Stomach (tissue), 19 donors: ENCODE measurements at places on chromosomes 5 and 9. TPM values are rescaled to one million over a fixed set of nuclear protein-coding genes. Genes with fewer than 3 reads are reported as not detected.

PTPRD gene
- 3.5 TPM for total RNA-seq

TSSK1B gene
- not detected for total RNA-seq

DNA sequence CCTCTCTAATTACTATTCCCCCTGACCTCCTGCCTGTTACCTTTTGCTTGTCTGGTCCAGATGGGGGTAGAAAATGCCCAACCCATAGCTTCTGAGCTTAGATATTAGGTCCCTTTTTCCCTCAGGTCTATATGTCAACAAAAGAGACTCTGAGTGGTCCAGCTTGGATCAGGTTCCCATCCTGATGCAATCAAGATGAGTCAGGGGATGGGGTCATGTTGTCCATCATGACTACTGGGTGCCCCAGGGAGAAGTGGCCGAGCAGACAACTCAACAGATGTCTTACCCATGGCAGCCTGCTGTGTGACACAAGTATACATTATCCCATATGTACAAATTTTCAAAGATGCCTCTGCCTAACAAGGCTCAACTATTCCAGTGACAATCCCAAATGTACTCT lies 9.1 kb upstream of the ANKH start:
- no peaks in the 10 kb centered on the region for H3K27me3 ChIP-seq
- no peak overlapping the region for H3K4me3 ChIP-seq
- no peaks in the 10 kb centered on the region for H3K4me1 ChIP-seq
- H3K27ac ChIP-seq: no peak overlapping the region
- no peak for DNase-seq

DMRTA1 gene
- 3.5 TPM for total RNA-seq

ADGRV1 gene
- 10.0 TPM for total RNA-seq

GRCh38 chr5:96067894-96068614 lies 106.4 kb upstream of the ELL2 start:
- no peaks in the 10 kb centered on the region for H3K27me3 ChIP-seq
- H3K4me3 ChIP-seq: no peak overlapping the region
- H3K36me3 ChIP-seq: no peaks in the 10 kb centered on the region
- H3K4me1 ChIP-seq: peaks cover 17% of the 10 kb centered on the region

- no peaks in the 10 kb centered on the region for H3K4me1 ChIP-seq
- DNase-seq: no peak
- H3K4me3 ChIP-seq: no peak overlapping the region
- H3K27me3 ChIP-seq: no peaks in the 10 kb centered on the region
- H3K27ac ChIP-seq: no peak overlapping the region
Observed at GRCh38 chr5:104635227-104635626, 1072.6 kb upstream of the NUDT12 start.

- H3K27me3 ChIP-seq: no peaks in the 10 kb centered on the region
- no peak overlapping the region for H3K27ac ChIP-seq
- H3K4me1 ChIP-seq: peaks cover 36% of the 10 kb centered on the region
- H3K36me3 ChIP-seq: no peaks in the 10 kb centered on the region
- no peak overlapping the region for H3K4me3 ChIP-seq
- DNase-seq: no peak
Observed at GRCh38 chr5:170312666-170313065, 15.1 kb upstream of the LCP2 start.

DNA sequence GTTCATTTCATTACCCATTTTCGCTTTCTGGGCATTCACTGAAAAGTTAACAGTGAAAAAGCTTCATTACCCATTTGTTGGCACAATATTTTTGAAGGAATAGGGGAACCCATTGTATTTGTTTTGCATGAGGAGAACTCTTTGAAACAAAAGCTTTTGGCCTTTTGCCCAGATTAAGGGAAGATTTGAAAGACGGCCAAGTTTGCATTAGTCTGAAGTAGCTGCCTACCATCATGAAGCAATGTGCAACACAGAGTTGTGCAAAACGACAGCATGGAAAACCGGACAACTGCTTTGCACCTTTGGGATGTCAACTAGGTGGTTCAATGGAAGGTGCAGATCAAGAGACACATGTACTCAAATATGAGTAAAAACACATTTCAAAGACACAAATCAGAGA lies 84.9 kb downstream of the TRPM3 start:
- DNase-seq: peak; percentile 38
- no peak overlapping the region for H3K4me3 ChIP-seq
- no peaks in the 10 kb centered on the region for H3K36me3 ChIP-seq
- no peak overlapping the region for H3K27ac ChIP-seq

TUSC1 gene
- 16.5 TPM for total RNA-seq

UBAP1 gene
- 35.8 TPM for total RNA-seq

DNA sequence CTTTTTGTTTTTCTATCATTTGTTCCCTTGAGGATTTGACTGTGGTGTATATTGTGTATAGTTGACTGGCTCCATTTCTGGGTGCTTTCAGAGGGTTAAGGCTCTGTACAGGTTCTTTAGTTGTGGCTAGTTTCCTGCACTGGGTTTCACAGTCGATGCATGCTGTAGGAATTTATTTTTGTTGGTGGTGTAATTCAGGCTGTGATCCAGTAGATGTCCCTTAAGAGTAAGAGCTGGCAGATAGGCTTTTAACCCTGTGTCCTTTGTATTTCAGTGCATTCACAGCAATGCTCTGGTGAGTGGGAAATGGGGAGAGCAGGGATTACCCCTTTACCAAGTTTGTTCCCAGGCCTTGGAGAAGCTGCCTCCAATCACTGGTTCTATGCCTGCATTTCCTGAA lies 112.9 kb downstream of the SPATA31D1 start:
- no peak overlapping the region for H3K27ac ChIP-seq
- H3K4me1 ChIP-seq: no peaks in the 10 kb centered on the region
- H3K4me3 ChIP-seq: no peak overlapping the region
- no peaks in the 10 kb centered on the region for H3K36me3 ChIP-seq

NUTM2F gene
- not detected for total RNA-seq

DNA sequence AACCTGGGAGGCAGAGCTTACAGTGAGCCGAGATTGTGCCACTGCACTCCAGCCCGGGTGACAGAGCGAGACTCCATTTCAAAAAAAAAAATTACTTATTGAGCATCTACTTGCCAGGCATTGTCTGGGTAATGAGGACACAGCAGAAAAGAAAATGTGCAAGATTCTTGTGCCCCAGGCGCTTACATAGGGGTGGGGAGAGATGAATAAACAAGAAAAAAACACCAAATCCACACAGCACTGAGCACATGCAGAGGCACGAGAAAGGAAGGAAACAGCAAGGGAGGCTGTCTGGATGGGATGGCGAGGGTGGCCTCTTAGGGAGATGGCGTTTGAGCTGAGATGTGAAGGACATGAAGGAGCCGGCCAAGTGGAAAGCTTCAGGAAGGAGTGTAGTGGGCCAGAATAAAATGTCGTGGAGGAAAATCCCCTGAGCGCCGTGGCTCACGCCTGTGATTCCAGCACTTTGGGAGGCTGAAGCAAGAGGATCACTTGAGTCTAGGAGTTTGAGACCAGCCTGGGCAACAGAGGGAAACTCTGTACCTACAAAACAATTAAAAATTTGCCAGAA lies 13.9 kb downstream of the DYNC2I2 start:
- DNase-seq: no peak
- H3K27me3 ChIP-seq: no peaks in the 10 kb centered on the region

WHRN gene
- total RNA-seq: 3.7 TPM

SLC36A2 gene
- total RNA-seq: not detected

GDA gene
- 7.5 TPM for total RNA-seq

MRPS2 gene
- total RNA-seq: 46.3 TPM

GRCh38 chr5:179616002-179616594 lies 7.4 kb downstream of the HNRNPH1 start:
- DNase-seq: no peak
- peaks cover 86% of the 10 kb centered on the region for H3K36me3 ChIP-seq
- H3K4me3 ChIP-seq: no peak overlapping the region
- H3K27ac ChIP-seq: peak overlapping the region; percentile 34
- no peaks in the 10 kb centered on the region for H3K27me3 ChIP-seq

PRR16 gene
- total RNA-seq: 10.3 TPM

- no peaks in the 10 kb centered on the region for H3K4me1 ChIP-seq
- no peak for DNase-seq
- no peak overlapping the region for H3K27ac ChIP-seq
- no peak overlapping the region for H3K4me3 ChIP-seq
- no peaks in the 10 kb centered on the region for H3K36me3 ChIP-seq
- no peaks in the 10 kb centered on the region for H3K27me3 ChIP-seq
Observed at GRCh38 chr5:31730139-31730538, 91.2 kb downstream of the PDZD2 start.

CARTPT gene
- total RNA-seq: 5.8 TPM

GRCh38 chr9:127448112-127448805 lies 2.9 kb downstream of the RPL12 start:
- DNase-seq: no peak
- H3K36me3 ChIP-seq: peaks cover 59% of the 10 kb centered on the region
- H3K27ac ChIP-seq: peak overlapping the region; percentile 97

DNA sequence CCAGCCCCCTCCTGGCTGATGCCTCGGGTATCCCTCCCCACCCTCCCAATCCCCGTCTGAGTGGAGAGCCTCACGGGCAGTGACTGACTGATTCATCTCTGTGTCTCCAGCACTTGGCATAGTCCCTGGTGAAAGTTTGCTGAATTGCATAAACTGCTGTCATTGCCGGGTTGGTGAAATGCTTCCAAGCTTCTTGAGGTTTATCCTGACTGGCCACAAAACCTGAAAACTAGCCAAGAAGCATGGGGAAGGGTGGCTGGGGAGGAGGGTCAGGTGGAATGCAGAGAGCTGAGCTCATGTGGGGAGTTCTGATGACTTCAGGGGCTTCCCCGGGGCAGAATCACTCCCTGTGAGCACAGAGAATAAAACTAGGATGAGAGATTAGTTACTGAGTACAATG lies 56.9 kb upstream of the GGTA1 start:
- no peaks in the 10 kb centered on the region for H3K27me3 ChIP-seq
- peak overlapping the region; percentile 83 for H3K27ac ChIP-seq
- H3K36me3 ChIP-seq: no peaks in the 10 kb centered on the region
- DNase-seq: peak; percentile 50

ECM2 gene
- 22.6 TPM for total RNA-seq

- no peak for DNase-seq
- H3K4me3 ChIP-seq: no peak overlapping the region
- H3K4me1 ChIP-seq: peaks cover 37% of the 10 kb centered on the region
- peaks cover 88% of the 10 kb centered on the region for H3K36me3 ChIP-seq
Observed at GRCh38 chr5:126610616-126611015, 9.9 kb downstream of the PHAX start.

DNA sequence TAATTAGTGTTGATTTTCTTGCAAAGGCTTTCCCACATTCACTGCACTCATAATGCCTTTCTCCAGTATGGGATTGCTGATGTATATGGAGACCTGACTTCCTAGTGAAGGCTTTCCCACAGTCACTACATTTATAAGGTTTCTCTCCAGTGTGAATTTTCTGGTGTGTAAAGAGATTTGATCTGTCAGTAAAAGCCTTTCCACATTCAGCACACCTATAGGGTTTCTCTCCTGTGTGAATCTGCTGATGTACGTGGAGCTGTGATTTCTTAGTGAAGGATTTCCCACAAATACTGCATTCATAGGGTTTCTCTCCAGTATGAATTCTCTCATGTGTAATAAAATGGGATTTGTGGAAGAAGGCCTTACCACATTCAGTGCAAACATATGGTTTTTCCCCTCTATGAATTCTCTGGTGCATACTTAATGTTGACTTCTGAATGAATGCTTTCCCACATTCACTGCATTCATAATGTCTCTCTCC lies 31.1 kb downstream of the ZNF484 start:
- H3K4me1 ChIP-seq: no peaks in the 10 kb centered on the region
- H3K36me3 ChIP-seq: peaks cover 55% of the 10 kb centered on the region
- no peak overlapping the region for H3K4me3 ChIP-seq
- no peaks in the 10 kb centered on the region for H3K27me3 ChIP-seq
- no peak overlapping the region for H3K27ac ChIP-seq
- no peak for DNase-seq

DNA sequence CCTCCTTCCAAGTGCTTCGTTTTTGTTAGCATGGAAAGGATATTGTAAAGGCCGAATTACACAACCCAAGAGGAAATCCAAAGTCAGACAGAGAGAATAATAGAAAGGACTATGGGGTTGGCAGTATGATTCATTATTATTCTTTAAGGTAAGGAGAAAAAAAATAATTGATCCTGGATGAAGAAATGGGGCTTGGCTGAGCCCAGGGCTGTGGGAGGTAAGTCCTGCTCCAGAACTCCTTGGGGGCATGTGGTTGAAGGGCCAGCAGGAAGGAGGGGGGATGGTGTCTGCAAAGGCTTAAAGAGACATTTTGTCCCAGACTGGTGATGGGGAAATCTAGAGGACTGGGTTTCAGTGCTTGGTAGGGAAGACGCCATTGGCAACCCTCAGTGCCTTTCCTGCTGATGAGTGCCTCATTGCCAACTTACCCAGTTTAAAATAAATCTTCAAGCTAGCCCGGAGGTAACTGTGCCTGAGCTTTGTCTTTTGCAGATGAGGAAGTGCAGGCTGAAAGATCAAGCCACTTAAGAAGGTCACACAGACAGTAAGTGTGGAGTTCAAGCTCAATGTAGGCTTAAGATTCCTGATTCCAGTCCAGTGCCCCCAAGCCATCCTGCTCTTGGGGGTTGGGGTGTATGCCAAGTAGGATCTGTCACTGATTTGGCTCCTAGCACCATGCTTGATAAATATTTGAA lies 30.2 kb downstream of the FOXI1 start:
- no peaks in the 10 kb centered on the region for H3K27me3 ChIP-seq
- no peaks in the 10 kb centered on the region for H3K4me1 ChIP-seq
- no peak for DNase-seq
- H3K36me3 ChIP-seq: no peaks in the 10 kb centered on the region
- H3K4me3 ChIP-seq: no peak overlapping the region
- no peak overlapping the region for H3K27ac ChIP-seq

GRCh38 chr5:139767960-139768359 lies 27.6 kb upstream of the PSD2 start:
- H3K27ac ChIP-seq: no peak overlapping the region
- no peaks in the 10 kb centered on the region for H3K36me3 ChIP-seq
- DNase-seq: no peak
- H3K4me3 ChIP-seq: no peak overlapping the region
- H3K4me1 ChIP-seq: peaks cover 22% of the 10 kb centered on the region

TRIM23 gene
- total RNA-seq: 2.5 TPM

STKLD1 gene
- total RNA-seq: not detected

GRCh38 chr5:180034564-180034963 lies 37.0 kb downstream of the RNF130 start:
- no peaks in the 10 kb centered on the region for H3K4me1 ChIP-seq
- no peak for DNase-seq
- no peak overlapping the region for H3K4me3 ChIP-seq
- H3K36me3 ChIP-seq: peaks cover 60% of the 10 kb centered on the region

CRAT gene
- total RNA-seq: 29.9 TPM

SNCB gene
- not detected for total RNA-seq

FGF10 gene
- 27.2 TPM for total RNA-seq
